ENCODE measurements at places on chromosomes 1 and 21.

GRCh38 chr1:23930861-23931490 lies 17.8 kb upstream of the CNR2 start:
- DNase-seq = no peak

- DNase-seq = no peak
Measured at GRCh38 chr1:29961293-29962059, 725.2 kb downstream of the PTPRU start.

DNA sequence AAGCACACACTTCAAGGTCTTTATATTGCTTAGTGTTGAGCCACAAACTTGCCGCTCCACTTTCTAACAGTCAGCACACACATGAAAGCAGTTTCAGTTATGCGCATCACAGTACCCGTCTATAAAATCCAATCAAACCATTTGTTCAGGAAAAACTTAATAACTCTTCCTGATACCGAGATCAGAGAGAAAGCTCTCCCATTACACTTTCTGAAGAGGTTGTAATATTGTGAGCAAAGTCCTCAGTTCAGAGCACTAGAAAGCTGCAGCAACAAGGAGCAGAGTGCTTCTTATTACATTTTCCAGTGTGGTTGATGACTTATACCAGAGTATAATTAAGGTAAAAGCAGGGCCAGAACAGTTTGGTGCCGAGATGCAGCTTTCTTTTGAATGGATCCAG lies 102.8 kb upstream of the F3 start:
- DNase-seq = no peak

- no peak for DNase-seq
Measured at GRCh38 chr1:201022820-201023516, 546 bp downstream of the KIF21B start.

DNA sequence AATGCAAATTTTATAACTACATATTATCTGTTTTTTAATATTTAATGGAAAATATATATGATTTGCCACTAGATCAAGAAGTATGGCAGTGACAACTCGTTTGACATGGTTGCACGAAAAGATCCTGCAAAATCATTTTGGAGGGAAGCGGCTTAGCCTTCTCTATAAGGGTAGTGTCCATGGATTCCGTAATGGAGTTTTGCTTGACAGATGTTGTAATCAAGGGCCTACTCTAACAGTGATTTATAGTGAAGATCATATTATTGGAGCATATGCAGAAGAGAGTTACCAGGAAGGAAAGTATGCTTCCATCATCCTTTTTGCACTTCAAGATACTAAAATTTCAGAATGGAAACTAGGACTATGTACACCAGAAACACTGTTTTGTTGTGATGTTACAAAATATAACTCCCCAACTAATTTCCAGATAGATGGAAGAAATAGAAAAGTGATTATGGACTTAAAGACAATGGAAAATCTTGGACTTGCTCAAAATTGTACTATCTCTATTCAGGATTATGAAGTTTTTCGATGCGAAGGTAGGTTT lies 556 bp downstream of the IFI44 start:
- no peak for DNase-seq

DNA sequence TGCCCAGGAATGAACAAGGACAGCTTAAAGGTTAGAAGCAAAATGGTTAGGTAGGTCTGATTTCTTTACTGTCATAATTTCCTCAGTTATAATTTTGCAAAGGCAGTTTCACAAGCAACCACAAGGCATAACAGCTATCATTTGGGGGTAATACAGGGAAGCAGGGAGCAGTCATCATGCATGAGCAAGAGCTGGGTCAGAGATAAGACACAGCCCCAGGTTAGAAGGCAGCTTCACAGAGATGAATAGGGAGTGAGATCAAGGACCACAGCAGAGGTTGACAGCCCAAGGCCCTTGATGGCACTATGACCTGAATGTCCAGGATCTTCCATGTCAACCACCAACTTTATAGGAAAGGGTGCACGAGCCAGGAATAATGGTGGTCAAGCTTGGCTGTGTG lies 9.0 kb upstream of the CSRP1 start:
- no peak for DNase-seq

GRCh38 chr1:53729456-53730223 lies 9.3 kb downstream of the GLIS1 start:
- no peak for DNase-seq

- DNase-seq = no peak
Measured at GRCh38 chr1:150271291-150271959, 1.2 kb upstream of the C1orf54 start.

- no peak for DNase-seq
Measured at GRCh38 chr1:1235016-1235744, 3.1 kb downstream of the B3GALT6 start.

All from iPS-NIHi11 (cell line).